ENCODE measurements at places on chromosomes 13 and 19. TPM values are rescaled to one million over a fixed set of nuclear protein-coding genes. Genes with fewer than 3 reads are reported as not detected.

The LCP1 gene
- 834 TPM for total RNA-seq

The SDHAF1 gene
- total RNA-seq: 24.0 TPM

The TUBGCP3 gene
- total RNA-seq: 59.6 TPM

The MPND gene
- total RNA-seq: 10.3 TPM

The SPACA4 gene
- not detected for total RNA-seq

The ZNF534 gene
- not detected for total RNA-seq

The CD37 gene
- 248 TPM for total RNA-seq

The MIA gene
- 1.1 TPM for total RNA-seq

The ZNF763 gene
- 2.4 TPM for total RNA-seq

The FGF21 gene
- not detected for total RNA-seq

The PPP1R37 gene
- 17.3 TPM for total RNA-seq

The SERPINE3 gene
- total RNA-seq: not detected

The TJP3 gene
- total RNA-seq: 1.7 TPM

The PIH1D1 gene
- total RNA-seq: 128 TPM

The AMER2 gene
- 0.02 TPM for total RNA-seq

The PRTN3 gene
- total RNA-seq: not detected

The FXYD1 gene
- total RNA-seq: 1.6 TPM

The PLIN4 gene
- 0.05 TPM for total RNA-seq

The NEK3 gene
- 14.4 TPM for total RNA-seq

The ATXN8OS gene
- total RNA-seq: not detected

The C3 gene
- total RNA-seq: 1.8 TPM

The ZNF490 gene
- total RNA-seq: 16.0 TPM

The ZNF177 gene
- 1.7 TPM for total RNA-seq

The FCAR gene
- not detected for total RNA-seq

The PRR19 gene
- 0.29 TPM for total RNA-seq

The ALDH16A1 gene
- total RNA-seq: 21.8 TPM

The FLT3LG gene
- total RNA-seq: 69.7 TPM

The IRGC gene
- total RNA-seq: not detected

The ZNF667 gene
- total RNA-seq: 1.5 TPM

The VSTM2B gene
- total RNA-seq: not detected

The ZNF229 gene
- total RNA-seq: 2.7 TPM

The KCTD12 gene
- total RNA-seq: 6.6 TPM

The C19orf38 gene
- 9.9 TPM for total RNA-seq

The CGB7 gene
- total RNA-seq: not detected

Data from activated T-cell treated with anti-CD3 and anti-CD28 coated beads, Interleukin-2, amount 50 U/mL, for 72 hours (primary cell).